ENCODE measurements at places on chromosomes 11 and 22.

GRCh38 chr11:130246738-130247137 is 68.0 kb downstream of the ZBTB44 start:
- DNase-seq: no peak

GRCh38 chr11:68120273-68121066 is 718 bp downstream of the CHKA start:
- DNase-seq: no peak

- no peak for DNase-seq
These were observed 29.9 kb upstream of the JAM3 start for GRCh38 chr11:134038897-134039470.

DNA sequence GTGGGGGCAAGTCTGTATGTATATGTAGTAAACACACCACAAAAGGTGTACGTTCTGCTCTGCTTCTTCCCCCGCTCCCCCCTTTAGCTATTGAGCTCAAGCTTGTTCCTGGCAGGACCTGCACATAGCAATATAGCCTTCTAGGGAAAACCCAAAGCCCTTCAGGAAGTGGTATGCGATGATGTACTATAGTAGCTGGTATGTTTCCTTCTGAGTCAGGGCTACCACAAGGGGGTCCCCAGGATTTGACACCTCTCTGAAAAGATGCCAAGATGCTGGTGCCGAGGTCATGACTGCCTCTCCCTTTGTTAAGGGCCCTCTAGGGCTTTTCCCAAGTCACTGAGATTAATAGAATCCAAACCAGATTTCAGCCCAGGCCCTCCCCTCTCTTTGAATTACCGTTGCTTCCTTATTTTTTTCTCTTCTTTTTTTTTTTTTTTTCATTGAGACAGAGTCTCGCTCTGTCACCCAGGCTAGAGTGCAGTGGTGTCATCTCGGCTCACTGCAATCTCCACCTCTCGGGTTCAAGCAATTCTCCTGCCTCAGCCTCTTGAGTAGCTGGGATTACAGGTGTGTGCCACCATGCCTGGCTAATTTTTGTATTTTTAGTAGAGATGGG is 268.4 kb downstream of the ETS1 start:
- no peak for DNase-seq

GRCh38 chr11:73201249-73201648 is 16.8 kb upstream of the P2RY2 start:
- DNase-seq: no peak

- DNase-seq: peak; percentile 86
These were observed 62.6 kb downstream of the SWAP70 start for GRCh38 chr11:9726321-9727022.

DNA sequence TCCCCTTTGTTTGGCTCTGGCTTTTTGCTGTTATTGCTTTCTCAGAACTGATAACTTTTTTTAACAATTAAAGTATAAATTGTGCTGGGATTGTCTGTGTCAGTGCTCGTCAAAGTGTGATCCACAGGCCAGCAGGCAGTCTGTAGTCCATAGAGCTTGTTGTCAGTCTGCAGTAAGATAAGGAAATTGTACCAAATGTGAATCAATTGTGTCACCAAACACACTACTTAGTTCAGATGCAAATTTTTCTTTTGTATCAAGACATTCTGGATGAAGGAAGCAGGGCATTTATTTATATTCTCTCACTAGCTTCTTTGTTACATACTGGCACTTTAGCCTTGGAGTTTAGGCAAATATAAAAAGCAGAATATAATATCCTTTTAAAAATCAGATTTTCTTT is 121.0 kb downstream of the WNT11 start:
- no peak for DNase-seq

DNA sequence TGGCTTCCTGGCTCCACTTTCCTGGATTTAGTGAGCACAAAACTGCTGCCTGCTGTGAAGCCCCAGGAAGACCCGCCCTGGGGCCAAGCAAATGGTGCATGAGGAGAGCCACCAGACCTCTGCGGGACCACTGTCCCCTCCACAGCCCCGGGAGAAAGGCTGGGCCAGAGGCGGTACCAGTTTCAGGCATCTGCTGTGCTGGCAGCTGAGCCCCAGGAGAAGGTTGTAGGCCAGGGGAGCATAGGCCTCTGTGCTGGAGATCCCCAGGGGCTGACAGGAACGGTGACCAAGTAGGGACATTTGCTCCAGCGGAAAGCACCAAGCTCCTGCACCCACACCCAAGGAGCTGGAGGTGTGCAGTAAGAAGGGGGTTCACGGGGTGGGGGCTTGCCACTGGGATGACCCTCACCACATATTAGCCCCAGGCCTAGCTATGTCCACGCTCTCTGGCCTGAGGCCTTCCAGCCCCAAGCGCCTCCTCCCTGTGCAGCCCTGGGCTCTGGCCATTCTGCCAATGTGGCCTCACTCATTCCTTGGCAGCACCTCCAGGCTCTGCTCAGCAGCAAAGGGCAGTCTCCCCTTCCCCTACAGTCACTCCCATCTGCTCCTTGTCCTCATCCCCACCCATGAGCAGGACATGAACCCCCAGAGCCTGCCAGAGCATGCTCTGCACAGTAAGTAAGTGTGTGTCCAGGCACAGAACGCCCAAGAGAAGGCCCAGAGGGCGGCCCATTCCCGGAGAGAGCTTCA is 24.0 kb upstream of the COMT start:
- DNase-seq: no peak
